ENCODE measurements at places on chromosomes 7 and 10.

DNA sequence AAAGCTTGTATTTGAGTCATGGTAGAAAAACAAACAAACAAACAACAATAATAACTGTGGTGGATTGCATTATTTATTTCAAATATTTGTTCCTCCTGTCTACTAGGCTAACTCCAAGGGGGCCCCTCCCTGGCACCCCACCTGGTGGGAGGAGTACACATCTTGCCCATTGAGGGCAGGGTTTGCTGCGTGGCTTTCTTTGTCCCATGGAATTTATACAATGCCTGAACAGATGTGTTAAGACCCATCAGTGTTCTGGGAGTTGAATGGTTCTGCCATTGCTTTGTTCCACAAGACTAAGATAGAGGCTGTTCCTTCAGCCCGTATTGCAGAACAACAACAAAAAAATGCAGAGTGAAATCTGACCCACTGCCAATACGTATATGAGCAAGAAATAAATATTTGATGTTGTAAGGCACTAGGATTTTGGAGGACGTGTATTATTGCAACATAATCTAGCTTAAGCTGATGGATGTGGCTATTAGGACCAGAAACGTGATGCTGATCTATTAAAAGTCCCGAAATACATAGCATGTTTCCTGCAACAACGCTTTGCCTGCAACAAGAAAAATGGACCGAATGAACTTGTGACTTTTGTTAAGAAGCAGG is 119.1 kb upstream of the JCAD start:
- no peak for DNase-seq

- DNase-seq = no peak
Observed at GRCh38 chr10:98610836-98611235, 164.1 kb upstream of the HPS1 start.

GRCh38 chr7:134761266-134761665 is 18.2 kb upstream of the CALD1 start:
- no peak for DNase-seq

DNA sequence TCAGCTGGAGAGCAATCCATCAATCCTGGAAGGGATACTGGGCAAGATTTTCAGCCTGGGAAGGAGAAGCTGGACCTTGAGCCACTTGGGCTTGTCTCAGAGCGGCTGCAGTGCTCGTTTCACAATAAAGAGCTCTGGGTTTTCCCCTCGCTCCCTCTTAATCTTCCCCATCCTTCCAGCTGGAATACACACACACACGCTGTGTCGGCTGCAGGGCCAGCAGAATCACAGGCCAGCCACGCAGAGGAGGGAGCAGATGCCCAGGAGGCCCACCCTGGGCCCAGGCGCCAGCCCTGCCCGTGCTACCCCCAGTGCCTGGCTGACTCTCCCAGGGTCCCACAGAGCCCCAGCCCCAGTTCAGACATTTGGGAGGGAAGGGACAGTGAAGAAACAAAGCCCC is 255.1 kb downstream of the TNS3 start:
- no peak for DNase-seq

DNA sequence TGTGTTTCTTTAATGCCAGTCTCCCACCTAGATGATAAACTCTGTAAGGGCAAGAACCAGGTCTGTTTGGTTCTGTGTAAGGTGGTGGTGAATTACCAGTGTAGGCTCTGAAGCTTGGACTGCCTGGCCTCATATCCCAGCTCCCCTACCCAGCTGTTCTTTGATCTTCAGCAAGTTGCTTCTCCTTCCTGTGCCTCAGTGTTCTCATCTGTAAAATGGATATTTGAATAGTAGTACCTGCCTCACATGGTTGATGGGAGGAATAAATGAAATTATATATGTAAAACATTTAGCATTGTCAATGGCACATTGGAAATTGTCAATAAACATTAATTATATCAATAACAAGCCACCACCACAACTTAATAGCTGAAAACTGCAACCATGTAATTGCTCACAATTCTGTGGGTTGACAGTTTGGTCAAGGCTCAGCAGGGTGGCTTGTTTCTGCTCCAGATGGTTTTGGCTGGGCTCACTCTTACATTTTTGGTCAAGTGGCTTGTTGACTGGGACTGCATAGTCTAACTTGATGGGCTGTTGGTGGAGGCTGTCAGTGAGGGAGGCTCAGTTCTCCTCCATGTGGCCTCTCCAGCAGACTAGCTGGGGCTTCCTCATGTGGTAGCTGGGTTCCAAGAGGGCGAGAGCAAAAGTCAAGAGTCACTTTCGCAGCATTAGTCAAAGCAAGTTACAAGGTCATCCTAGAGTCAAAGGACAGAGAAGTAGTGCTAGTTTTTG is 84.5 kb upstream of the DUSP5 start:
- DNase-seq = no peak

DNA sequence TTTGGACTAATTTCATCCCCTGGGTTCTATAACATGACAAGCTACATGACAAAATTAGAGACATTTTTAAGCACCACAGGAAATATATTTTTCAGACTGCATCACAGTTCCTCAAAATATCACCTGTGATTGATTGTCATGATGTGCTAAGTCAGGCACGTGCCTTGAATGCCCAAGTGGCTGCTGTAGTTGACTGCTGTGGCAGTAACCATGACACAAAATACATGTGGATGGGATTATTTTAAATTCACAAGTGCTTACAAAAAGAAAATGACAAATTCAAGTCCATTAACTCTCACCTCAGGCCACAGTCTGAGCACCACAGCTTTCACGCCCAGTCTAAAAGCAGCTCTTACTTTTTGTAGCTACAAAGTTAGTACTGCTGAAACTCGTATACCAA is 45.5 kb downstream of the TNPO3 start:
- DNase-seq = no peak

GRCh38 chr7:98314469-98314868 is 33.0 kb downstream of the BRI3 start:
- no peak for DNase-seq

DNA sequence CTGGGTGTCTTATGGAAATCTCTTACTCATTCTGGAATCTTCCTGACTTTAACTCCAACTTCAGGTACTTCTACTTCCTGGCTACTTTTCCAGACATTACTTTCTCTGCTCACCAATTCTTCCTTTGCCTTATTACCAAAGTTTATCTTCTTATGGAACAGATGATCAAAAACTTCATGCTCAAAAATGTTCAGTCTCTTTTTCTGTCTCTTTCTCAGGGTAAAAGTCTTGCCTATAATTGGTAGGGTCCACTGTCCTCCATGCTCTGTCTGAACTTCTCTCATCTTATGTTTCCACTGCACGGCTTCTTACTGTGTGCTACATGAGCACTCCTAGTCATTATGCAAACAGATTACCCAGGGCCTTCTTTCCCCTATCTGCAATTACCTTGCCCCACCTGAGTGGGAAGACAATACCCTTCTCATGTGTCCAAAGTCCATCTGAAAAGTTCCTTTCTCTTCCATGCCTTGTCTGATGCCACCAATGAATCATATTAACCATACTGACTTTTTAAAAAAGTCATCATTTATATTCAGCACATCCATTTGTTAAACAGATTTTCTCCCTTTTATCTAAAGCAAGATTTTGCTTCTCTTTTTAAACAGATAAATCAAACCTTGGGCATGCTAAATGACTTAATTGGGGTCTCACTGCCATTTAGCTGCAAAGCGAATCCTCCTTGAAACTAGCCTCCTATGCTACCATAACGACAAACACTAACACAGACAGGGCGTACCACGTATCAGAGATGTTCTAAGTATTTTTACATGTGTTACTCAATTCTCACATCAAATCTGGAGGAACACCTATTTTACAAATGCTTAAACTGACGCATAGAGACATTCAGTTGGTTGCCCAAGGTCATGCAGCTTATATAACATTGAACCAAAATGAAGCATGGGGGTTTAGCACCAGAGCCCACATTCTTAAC is 48.8 kb downstream of the SEMA3C start:
- no peak for DNase-seq

DNA sequence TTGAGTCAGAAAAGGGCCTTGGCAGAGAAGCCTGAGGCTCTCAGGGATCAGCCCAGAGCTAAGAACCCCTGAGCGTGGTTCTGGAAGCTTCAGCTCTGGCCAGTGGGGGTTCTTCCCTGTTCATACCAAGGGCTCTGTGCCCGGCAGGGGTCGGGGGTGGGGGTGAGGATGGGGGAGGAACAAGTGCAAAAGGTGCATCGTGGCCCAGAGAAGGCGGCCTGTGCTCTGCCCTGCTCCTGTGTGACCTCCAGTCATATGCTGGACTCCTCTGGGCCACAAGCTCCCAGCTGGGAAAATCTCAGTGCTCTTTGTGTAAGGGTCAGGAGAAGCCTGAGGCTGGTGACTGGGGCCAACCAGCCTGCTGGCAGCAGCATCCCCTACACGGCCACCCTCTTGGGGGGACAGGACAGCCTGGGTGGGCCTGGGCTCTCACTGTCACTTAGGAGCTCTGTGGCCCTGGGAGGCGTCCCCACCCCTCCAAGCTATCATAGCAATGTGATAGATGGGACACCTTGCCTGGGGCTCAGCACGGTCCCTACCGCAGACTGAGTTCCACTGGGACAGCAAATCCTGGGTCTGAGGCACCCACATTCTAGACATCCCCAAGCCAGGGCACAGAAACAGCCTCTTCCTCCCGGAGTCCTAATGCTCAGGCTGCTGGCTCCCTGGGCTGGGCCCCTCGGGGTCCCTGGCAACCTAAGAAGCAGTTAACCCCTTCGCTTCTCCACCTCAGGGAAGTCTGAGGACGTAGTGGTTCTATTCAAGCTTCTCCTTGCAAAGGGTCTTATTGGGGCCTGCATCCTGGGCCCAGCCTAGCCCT is 2.5 kb downstream of the MMRN2 start:
- no peak for DNase-seq

- no peak for DNase-seq
Observed at GRCh38 chr10:11806706-11807105, 16.4 kb upstream of the PROSER2 start.

DNA sequence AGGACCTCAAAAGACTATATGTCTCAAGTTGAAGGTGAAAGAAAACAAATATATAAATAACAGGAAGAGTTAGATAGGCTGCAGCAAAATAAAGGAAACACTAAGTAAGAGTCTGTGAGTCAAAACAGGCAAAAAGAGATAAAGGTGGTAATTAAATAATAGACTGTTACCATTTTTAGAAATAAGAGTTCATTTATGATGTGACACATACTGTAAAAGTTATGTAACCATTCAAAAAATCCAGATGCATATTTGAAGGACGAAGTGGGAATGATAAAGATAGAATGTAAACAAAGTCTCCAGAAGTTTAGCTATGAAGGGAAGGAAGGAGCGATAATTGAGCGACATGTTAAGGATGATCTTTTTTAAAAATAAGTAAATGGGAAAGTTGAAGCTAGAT is 50.5 kb downstream of the HECTD2 start:
- DNase-seq = no peak

GRCh38 chr10:6045314-6045848 is 16.8 kb downstream of the IL2RA start:
- no peak for DNase-seq

GRCh38 chr10:104016661-104017060 is 49.7 kb downstream of the SLK start:
- DNase-seq = no peak

GRCh38 chr10:44824607-44825006 is 86.5 kb upstream of the TMEM72 start:
- DNase-seq = no peak

DNA sequence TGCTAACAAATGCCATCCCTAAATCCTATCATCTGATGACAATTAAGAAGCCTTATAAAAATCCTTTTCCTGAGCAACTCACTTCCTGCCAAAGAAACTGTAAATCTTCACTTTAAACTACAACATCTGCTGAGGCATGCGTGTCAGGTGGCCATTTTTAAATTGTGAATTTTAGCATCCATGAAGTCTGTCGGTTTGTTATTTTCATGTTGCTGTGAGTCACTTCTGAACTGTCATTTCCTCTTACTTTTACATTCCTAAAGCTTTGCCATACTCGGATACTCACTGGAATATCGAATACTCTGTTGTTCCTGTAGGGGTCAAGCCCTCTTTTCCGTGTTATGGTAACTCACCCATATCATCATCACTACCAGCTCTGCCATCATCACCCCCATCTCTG is 34.3 kb upstream of the TMEM26 start:
- no peak for DNase-seq

DNA sequence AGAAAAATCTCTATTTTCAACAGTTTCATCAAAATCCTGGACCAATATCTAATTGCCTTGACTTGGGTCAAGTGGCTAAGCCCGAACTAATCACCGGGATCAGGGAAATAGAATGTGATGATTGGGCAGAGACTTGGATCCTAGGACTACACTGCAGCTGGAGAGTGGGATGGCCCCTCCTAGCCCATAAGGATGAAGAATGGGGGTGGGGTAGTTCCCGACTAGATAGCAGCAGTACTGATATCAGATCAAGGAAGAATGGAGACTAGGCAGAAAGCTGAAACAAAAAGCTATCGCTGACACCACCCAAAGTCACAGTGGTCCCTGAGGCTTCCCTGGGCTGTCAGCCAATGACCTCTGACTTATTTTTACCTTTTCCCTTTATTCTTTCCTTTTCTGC is 160.4 kb upstream of the PHYHIPL start:
- DNase-seq = no peak

- DNase-seq = no peak
Observed at GRCh38 chr10:47230957-47231356, 69.0 kb upstream of the GDF10 start.

- DNase-seq = no peak
Observed at GRCh38 chr10:43930777-43931176, 282.1 kb upstream of the ZNF32 start.

DNA sequence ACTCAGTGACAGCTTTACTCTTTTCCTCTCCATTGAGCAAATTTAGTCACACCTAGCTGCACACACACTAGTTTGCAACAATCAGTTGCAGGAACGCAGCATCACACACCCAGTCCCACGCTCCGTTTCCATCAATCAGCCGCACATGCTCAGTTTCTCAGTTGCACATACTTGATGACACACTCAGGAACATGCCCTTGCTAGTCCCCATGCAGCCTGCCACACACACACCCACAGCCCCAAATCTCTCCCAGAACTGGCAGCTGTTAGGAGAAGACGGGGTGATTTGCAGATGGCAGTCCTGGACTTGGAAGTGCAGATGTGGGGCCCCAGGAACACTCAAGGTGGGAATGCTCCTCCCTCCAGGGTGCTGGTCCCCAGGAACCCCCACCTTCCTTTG is 7.7 kb downstream of the LBX1 start:
- DNase-seq = no peak

DNA sequence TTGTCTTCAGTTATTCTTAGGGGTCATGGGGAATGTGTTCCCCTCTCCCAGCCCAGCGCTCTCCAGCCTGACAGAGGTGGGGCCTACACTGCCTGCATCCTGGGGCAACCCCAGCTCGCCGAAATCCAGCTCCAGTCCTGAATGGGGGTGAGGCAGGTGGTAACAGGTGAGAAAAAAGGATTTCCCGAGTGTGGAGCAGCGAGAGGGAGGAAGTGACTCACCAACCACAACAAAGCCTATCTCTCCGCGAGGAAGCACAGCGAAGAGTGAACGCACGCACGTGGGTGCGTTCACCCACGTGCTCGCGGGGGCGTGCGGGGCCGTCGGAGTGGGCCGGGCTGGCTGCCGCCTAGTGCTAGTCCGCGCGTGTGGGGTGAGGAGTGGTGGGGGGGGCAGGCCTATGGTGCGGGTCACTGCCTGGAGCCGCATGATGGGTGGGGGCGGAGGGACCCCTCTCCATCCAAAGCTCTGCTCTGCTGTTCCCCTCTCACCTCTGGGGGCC is 855 bp upstream of the PALD1 start:
- DNase-seq = no peak

GRCh38 chr10:126400641-126401040 is 12.4 kb upstream of the ADAM12 start:
- DNase-seq = no peak
